ENCODE measurements at places on chromosomes 2 and 18.

- no peak for DNase-seq
Measured at GRCh38 chr2:206011795-206012194, 74.2 kb downstream of the INO80D start.

- no peak for DNase-seq
Measured at GRCh38 chr18:62386091-62386490, 61.0 kb downstream of the TNFRSF11A start.

GRCh38 chr2:71992036-71992435 lies 155.6 kb downstream of the CYP26B1 start:
- no peak for DNase-seq

- no peak for DNase-seq
Measured at GRCh38 chr2:164745012-164745797, 96.4 kb downstream of the COBLL1 start.

DNA sequence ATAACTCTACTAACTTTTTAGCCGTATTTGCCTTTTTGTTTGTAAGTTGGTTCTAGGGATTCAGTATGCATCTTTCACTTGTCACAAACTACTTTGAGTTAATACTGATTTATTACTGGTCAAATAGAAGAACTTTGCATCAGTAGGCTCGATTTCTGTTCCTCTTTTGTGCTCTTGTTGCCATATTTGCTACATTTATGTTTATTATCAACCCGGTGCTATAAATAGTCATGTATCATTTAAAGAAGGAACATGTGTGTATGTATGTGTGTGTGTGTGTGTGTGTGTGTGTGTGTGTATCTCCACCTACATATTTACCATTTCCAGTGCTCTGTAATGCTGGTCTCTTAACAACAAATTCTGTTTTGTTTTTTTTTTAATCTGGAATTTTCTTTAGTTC lies 79.6 kb upstream of the B3GNT7 start:
- DNase-seq = no peak

GRCh38 chr2:226860087-226860486 lies 24.2 kb downstream of the RHBDD1 start:
- DNase-seq = no peak

- no peak for DNase-seq
Measured at GRCh38 chr2:117832332-117832731, 17.8 kb downstream of the DDX18 start.

DNA sequence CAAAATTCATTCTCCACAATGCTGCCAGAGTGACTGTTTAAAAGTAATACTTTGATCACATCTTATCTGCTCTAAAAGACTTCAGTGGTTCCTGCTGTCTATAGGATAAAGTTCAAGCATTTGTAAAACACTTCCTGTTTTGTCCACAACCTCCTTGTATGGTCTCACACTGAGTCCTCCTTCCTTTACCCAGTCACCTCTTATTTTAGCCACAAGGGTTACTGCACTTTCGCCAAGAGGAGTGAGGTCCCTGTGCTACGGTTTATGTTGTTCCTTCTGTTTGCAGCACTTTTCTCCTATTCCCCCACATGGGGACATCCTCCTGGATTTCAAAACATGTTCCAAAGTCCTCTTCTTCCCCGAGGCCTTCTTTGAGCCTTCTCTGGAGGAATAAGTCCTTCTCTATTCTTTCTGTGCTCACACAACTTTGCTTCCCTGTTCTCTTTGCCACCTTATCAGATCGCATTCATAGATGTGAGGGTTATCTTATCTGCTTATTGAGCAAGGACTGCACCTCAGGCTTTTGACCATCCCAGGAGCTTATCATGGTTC lies 112.2 kb upstream of the NABP1 start:
- DNase-seq = no peak

DNA sequence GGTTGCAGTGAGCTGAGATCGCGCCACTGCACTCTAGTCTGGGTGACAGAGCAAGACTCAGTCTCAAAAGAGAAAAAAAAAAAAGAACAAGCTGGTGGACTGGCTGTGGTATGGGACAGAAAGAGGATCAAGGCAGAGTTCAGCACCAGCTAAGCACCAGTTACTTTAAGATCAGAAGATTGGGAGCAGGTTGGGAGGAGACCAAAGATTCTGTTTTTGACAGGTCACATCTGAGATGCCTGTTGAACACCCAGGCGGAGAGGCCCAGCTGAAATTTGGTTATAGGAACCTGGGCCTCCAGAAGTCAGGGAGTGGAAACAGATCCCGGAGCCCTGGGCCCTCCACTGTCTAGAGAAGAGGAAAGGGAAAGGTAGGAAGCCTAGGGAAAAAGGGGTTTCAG lies 53.2 kb upstream of the POMC start:
- DNase-seq = no peak

DNA sequence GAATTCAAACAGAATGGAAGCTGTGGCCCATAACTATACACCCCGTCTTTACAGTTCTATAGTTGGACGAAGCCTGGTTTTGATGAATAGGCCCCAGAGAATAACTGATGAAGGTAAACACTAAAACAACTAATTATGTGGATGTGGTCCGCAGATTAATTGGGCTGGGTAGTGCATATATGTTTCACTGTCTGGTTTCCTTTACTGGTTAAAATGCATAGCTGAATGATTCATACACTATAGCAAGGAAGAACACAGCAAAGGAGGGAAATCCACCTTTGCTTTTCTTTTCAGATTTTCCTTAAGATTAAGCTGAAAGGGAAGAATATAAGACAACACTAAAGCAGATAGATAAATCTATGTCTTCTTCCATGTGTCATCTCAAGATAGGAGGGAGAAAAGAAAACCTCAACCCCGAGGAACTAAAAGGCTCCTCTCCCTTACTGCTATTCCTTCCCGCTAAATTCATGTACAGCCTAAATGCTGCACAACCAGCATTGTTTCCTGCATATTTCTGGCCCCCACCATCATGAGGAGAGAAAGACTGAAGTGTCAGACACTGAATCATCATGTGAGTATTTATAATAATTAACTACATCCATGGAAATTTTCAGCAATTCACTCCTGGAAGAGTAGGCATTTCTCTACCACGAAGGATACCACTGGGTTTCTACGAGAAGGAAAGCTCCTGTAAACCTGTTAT lies 297.1 kb upstream of the CCDC68 start:
- DNase-seq = no peak

DNA sequence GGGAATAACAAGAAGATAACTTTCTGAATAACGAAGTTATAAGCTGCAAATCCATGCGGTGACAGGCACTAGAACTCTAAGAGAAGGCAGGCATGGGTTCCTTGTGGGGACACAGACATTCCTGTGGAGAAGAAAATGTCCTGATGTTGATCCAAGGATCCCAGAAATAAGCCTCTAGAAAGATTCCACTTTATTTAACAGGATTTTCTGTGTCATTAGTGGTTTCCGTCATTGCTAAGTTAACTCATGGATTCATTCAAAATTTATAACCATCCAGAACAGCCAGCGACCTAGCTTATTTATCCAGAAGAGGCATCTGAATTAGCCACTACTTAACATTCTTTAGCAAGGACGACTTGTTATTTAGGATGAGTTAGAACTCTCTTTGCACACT lies 10.0 kb upstream of the CD302 start:
- DNase-seq = no peak

- no peak for DNase-seq
Measured at GRCh38 chr2:25590921-25591505, 82.4 kb downstream of the DTNB start.

GRCh38 chr2:129708221-129708967 lies 271.1 kb upstream of the RAB6C start:
- no peak for DNase-seq

DNA sequence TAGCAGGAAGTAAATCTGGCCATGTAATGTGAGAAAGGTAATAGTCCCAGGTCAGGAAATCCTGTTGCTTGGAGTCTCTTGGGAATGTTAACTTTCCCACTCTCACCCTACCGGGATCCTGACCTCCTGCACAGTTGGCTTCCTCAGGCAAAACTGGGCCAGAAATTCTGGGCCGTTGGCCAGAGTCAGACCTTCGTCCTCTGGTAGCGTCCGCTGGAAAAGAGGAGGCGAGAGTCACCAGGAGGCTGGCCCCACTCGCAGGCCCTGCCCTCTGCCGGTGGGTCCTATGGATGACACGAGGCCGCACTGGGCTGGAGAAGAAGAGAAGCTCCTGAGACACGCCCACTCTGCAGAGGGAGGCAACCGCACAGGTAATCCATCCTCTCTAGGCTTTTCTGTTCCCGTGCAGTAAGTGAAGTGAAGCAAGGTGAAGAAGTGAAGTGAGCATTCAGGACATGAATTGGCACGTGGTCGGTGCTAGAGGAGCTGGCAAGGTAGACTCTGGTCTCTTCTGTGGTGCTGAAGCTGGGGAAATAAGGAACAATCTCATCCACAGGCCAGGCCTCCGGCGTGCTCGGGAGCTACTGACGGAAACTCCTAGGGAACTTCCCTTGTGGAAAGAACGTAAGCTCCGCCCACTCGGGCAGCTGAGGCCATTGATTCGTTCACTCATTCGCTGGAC lies 182.7 kb upstream of the GLI2 start:
- no peak for DNase-seq

- no peak for DNase-seq
Measured at GRCh38 chr2:140667203-140667602, 1463.6 kb downstream of the LRP1B start.

- DNase-seq = no peak
Measured at GRCh38 chr18:5266721-5267120, 28.8 kb downstream of the ZBTB14 start.

GRCh38 chr2:100425573-100426383 lies 8.3 kb upstream of the CHST10 start:
- no peak for DNase-seq

DNA sequence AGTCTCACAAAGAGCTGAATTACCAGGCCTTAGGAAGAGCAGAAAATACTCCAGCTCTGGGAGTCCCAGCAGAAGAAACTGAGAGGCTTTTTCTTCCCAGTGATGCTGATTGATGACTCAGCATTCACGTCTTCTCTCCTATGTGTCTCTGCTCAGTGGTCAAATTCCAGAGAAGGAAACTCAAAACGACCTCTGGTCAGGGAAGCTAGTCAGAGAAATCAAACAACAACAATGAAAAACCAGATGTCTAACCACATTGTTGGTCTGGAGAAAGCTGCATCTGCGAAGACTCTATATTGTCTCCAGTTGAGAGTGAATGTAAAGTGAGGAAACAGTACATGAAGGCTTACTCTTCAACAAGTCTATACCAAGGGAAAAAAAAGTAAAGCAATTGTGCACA lies 28.6 kb upstream of the CERS6 start:
- DNase-seq = no peak

DNA sequence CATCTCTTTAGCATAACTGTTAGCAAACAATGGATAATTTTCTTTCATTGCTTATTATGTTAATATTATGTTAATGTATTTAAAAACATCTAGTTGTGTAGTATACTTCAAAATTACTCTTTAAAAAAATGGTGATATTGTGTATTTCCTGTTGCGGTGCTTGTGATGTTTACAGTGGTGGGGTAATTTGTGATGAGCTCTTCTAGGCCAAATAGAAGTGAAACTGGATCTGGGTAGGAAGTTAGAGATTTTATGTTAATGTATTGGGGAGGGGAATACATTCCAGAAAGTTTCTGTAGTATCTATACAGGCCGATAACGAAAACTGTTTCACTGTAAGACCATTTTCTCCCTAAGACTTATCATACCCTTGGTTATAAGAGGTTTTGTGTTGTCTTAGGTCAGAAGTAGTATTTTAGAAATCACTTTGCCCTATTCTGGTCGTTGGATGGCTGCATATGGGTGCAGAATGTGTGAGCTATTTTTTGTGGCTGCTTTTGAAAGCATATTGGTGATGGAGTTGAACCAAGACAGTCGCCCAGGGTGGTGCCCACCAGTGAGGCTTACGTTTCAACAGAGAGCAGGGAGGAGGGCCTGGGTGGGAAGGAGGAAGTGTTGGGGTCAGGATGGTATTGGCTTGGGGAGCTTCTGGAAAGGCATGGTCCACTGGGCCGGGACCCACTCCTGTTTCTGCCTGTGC lies 5.8 kb downstream of the TSHZ1 start:
- DNase-seq = no peak

DNA sequence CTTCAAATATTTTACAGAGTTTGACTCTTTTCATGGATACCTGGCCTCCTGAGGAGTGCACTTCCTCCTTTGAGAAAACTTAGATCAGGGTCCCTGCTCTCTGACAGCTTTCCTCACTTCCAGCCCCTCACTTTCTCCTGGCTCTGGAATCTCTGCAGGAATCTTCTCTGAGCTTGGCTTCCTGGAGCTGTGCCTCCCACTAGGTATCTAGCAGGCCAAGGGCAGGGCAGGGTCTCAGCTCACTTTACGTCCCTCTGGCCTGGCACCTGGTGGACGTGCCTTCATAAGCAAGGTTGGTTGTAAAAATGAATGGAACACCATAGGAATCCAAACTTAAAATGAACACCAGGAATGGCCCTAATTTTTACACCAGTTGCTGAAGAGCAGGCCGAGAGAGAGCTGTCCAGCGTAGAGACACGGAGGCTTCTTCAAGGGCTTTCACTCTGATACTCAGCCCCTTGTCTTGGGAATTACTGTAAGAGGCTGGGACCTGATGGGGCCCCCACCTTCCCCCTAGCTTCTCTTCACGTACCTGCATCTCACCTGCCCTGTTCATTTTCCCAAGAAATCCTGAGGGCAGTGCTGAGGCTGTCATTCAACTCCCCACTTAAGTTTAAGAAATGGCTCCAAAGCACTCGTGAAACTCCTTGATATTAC lies 426.9 kb upstream of the ID2 start:
- DNase-seq = no peak

DNA sequence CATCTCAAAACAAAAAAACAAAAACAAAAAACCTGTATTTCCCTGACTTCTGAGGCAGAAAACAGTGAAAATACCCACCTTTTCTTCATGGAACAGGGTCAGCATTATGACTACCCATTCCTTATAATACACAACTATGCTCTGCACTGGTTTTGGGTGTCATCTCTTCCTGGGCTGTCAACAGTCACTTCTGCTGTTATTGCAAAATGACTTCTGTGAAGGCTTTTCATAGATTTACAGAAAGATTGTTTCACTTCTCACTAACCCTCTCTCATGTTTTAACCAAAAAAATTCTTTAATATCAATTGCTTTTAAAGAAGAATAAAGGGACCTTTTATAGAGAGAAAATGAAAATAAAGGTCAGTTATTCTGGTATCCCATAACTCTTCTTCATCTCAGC lies 26.5 kb upstream of the PIK3C3 start:
- DNase-seq = no peak

GRCh38 chr18:62610351-62610700 lies 87.5 kb downstream of the ZCCHC2 start:
- no peak for DNase-seq
